ENCODE measurements at places on chromosomes 13 and 19.
A peak's percentile ranks its signal among the peaks of the same experiment; 100 is the strongest.

- DNase-seq = no peak
Observed at GRCh38 chr13:112641456-112642089, 48.3 kb upstream of the ATP11A start.

GRCh38 chr19:16594681-16595091 is 22.5 kb upstream of the SLC35E1 start:
- no peak for DNase-seq

DNA sequence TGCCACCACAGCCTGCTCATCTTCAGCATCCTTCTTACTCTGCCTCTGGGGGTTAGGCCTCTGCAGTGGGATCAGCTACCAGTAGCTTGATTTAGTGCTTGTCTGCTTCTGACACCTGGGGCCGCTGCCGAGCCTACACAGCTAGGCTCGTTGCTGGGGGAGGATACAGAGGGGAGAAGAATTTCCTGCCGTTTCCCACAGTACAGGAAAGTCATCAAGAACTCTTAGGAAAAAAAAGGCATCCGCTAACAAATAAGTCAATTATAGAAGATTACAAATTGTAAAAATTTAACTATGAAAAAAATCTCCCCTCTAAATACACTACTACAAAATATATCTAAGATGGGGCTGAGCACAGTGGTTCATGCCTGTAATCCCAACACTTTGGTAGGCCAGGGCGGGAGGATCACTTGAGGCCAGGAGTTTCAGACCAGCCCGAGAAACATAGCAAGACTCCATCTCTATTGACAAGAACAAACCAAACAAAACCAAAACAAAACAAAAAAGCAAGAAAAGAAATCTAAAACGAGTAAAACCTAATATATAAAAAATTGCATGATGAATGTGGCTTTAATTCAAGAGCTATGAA is 26.7 kb downstream of the LATS2 start:
- no peak for DNase-seq

DNA sequence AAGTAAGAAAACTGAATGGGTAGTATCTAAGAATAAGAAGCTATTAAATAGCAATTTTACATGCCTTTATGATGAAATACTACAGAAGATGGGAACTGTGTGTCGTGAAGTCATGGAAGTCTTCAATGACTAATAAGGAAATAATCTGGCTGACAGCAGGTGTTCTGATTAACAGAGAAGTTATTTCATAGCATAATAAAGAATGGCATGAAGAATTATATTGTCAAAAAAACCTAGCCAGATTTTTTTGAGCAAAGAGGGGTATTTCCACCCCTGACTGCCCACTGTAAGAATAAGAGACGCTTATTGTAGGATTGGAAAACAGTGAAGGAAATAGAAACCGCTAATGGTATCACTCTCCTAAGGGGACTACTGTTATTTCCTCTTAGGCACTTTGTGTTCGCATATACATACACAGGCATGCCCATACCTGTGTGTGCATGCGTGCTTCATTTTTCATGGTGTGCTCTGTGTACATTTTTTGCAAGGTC is 318.8 kb downstream of the SHISA2 start:
- DNase-seq = no peak

DNA sequence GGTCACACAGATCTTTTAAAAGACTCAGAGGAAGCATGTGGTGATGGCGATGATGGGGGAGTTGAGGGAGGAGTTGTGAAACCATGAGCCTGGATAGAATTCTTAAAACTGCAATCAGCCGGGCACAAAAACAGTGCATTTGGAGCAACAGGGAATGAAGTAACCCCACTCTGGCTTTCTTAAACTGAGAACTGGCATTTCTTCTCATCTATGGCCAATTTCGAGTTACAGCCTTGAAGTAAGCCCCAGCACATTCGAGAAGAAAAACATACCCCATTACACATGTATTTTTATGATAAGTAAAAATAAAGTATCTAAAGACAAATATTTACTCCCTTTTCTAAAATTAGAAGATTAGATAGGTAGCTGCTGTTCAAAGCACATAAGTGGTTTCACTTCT is 70.1 kb downstream of the DCLK1 start:
- DNase-seq = no peak

DNA sequence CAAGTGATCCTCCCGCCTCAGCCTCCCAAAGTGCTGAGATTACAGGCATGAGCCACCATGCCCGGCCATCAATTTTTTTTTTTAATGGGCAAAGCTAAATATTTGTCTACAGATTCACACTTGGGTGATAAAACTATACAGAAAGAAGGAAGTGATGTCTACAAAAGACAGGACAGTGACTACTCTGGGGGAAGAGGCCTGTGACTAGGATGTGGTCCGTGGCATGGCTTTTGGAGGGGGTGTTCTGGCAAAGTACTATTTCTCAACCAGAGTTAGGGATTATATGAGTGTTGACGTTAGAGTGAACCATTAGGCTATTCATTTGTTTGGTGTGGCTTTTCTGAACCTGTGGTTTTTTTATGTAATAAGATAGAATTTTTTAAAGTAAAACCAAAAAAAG is 42.7 kb downstream of the INSR start:
- DNase-seq = no peak

GRCh38 chr19:49987159-49987698 is 26.3 kb upstream of the SIGLEC11 start:
- DNase-seq = no peak

DNA sequence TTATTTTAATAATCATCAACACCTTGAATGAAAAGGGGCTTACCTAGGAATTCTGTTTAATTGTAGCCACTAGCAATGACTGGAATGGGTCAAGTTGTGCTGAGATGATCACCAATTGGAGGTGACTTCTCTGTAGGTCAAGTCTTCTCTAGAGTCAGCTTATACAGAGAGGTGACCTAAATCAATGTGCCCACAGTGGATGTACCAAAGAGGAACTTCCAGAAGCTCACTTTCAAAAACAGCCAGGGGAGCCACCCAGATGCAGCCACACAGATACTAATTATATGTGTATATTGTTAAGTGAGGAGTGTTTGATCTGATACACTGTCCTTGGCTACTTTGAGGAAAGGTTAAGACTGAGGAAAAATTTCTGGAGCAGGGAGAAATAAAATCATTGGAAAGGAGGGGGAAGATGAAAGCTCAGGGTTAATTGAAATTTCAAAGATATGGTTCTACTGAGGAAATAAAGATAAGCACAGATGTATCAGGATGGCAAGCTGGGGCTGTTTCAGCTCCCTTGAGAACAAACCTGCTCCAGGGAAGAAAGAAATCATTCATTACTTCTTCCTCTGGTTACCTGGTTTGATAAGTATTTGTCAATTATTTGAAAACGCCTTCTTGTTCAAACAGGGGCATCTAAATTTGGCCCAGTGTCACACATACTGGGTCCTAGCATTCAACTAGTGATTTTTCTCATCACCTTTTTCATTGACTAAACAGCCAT is 5.1 kb downstream of the GPR183 start:
- DNase-seq = no peak

- DNase-seq = no peak
Observed at GRCh38 chr13:20544201-20544923, 18.7 kb upstream of the CRYL1 start.

DNA sequence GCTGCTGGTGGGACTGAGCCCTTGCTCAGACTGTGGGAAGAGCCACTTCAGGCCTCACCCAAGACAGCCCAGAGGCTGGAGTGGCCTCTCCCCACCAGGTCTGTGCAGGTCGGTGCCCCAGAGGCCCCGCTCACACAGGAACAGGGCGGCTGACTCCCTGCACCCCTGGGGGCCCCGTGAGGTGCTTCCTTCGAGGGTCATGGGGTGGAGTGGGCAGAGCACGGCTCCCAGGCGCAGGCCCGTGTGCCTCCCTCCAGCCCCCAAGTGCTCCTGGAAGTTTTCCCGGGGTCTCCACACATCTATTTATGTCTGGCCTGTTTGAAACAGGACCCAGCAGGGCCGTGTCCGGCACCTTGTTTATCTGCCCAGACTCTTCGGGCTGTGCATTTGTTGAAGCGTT is 9.5 kb upstream of the TMEM255B start:
- DNase-seq = no peak

GRCh38 chr13:46348961-46349360 is 38.1 kb downstream of the RUBCNL start:
- no peak for DNase-seq

- no peak for DNase-seq
Observed at GRCh38 chr19:54257116-54257480, at the start of gene LILRB5. TSS of gene LILRB5 (minus strand) at chr19:54257273. CDS start at chr19:54257193, 80 bp downstream.

DNA sequence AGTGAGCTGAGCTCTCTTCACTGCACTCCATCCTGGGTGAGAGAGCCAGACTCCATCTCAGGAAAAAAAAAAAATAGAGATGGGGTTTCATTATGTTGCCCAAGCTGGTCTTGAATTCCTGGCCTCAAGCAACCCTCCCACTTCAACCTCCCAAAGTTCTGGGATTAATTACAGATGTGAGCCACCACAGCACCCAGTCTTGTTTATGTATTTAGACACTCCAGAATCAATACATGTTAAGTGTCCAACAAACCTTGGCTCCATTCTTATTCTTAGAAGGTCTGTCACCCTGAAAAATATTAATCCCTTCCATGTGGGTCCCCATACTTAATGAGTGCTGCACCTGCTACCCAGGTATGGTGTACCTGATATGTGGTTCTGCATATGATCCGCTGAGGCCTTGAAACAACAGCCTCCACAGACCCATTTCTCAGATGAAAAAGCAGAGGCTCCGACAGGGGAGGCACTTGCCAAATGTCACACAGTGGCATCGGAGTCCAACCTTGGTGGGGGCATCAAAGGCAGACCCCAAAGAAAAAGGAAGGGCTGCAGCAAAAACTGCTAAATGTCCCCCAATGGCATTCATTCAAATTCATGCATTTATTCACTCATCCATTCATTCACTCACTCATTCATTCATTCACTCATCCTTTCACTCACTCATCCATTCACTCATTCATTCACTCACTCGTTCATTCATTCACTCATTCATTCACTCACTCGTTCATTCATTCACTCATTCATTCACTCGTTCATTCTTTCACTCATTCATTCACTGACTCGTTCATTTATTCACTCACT is 16.7 kb downstream of the TICAM1 start:
- DNase-seq = no peak

DNA sequence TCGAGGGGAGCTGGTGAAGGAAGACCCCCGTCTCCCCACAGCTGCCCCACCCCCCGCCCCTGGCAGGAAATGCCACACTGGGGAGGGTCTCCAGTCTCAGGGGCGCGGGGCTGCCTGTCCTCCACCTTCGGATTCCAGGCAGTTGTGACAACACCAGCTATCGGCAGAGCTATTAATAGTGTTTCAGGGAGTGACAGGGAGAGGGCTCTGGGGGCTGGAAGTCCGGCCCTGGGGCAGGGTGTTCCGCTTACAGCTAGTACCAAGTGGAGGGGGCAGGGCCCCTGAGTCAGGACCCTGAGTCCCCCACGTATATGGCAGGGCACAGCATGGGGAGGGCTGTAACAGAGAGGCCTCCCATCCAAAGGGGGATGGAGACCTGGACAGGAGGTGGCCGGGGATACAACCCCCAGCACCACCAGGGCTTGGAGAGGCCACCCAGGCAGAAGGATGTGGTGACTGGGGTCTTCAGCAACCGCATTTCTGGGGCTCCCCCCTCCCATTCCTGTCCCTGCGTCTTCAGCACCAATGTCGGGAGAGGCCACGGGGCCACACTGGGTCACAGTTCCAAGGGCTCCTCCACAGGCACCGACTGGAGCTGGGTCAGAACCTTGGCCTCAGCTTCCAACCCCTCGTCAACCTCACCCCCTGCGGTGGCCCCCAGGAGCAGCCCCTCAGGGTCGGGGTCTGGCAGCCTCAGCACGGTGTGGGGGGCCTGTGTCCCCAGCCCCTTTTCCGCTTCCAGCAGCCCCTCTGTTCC is 3.9 kb downstream of the SIX5 start:
- DNase-seq = no peak

DNA sequence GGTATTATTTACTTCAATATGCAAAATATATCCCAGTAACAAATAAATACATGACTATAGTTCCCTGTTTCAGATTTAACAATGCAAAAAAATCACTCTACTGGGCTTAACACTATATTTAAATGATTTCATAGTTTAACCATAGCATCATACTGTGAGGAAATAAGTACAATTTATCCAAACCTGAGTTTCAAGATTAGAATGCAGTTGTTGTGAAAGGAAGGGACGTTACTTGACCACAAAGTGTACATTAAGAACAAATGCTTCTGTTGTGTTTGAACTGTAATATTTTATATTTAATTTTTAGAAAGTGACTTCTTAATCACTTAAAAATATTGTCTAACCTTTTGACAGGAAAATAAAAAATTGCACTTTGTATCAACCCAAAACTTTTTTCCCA is 1747.9 kb upstream of the SPRY2 start:
- DNase-seq = no peak

- DNase-seq = peak; percentile 96
Observed at GRCh38 chr19:29411113-29411581, 114.6 kb upstream of the VSTM2B start.

GRCh38 chr13:79919091-79919490 is 421.8 kb downstream of the SPRY2 start:
- no peak for DNase-seq

DNA sequence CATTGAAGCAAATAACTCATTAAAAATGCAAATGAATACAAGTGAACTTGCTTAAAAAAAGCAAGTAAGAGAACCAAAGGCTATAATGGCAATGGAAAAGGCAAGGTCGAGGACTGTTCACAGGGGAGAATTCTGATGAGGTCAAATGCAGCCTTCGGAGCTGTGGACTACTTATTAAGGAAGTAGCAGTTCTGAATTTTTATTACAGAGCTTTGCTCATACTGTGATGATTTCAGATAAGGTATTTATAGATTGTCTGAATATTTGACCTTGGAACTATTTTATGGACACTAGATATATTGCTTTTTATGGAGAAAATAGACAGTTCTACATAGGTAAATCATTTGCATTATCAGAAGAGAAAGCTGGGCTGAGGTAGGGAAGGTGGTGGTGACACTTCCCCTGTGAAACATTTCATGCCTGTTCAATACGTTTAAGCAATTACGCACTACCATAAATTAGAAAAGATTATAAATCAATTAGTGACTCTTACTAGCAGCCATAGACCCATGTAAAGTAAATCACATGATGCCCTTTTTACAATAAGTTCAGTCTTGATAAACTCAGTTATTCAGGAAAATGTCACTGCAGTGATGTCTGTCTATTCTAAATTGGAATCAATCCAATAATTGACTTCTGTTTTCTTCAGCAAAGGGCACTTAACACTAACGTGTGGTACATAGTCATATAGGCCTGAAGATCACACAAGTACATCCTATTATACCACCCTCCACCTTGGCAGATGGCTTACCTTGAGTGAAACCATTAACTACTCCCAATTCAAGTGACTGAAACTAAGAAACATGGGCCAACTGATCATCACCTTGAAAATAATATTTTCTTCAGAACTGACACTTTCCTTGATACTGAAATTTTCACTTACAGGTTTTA is 260.0 kb downstream of the KLF12 start:
- DNase-seq = no peak

- no peak for DNase-seq
Observed at GRCh38 chr19:872266-872951, 12.9 kb downstream of the CFD start.
